ENCODE measurements at places on chromosomes 1 and 21.

DNA sequence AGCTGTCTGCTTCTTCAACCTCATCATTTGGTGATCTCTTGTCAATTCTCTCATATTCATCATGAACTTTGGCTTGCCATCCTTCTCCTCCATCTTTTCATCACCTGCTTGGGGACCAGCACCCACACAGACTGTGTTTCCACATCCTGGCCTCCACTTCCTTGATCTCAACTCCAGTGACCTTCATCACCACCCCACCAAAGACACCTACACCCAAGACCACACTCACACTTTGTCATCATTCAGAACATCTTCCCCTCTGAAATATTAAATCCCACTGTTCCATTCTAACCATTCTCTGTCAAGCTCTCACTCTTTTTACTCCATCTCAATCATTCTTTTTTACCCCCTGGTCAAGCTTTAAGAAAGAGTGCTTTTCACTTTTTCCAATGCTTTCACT, 115.5 kb upstream of the VAV3 start:
- DNase-seq: no peak

DNA sequence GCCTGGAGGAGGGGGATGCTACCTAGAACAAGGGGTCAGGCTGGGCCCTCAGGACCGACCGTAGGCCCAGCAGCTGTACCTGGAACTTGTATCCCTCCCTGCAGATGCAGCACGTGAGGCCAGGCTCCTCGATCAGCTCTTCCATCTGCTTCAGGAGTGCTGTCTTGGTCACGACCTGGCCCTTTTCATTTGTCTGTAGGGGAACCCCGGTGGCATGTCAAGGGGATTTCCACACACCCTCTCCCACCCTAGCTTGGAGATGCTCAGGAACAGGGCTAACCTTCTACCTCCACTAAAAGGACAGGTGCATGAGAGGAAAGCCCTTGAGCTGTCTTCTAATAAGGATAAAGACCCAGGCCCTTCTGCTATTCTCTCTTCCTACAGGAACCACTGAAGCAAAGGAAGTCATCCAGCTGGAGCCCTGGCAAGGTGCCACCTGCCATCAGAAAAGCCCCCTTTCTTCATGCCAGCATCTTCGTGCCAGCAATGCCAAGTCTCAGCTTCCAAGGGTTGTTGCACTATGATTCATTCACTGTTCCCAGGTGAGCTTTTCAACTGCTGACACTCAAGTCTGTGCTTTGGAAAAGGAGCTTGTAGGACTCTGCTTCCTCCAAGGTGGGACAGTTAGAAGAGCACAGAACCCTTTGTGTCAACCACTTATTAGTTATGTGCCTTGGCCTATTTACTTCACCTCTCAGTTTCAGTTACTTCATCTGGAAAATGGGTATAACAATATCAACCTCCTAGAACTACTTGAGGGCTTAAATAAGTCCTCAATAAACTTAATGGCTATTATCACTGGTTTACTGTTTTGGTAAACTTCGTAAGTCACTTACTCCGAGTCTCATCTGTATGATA, 122.1 kb downstream of the UBR4 start:
- no peak for DNase-seq

GRCh38 chr1:15683345-15684039, 628 bp upstream of the PLEKHM2 start:
- no peak for DNase-seq

GRCh38 chr21:17501107-17502006, 11.5 kb upstream of the CXADR start:
- no peak for DNase-seq

DNA sequence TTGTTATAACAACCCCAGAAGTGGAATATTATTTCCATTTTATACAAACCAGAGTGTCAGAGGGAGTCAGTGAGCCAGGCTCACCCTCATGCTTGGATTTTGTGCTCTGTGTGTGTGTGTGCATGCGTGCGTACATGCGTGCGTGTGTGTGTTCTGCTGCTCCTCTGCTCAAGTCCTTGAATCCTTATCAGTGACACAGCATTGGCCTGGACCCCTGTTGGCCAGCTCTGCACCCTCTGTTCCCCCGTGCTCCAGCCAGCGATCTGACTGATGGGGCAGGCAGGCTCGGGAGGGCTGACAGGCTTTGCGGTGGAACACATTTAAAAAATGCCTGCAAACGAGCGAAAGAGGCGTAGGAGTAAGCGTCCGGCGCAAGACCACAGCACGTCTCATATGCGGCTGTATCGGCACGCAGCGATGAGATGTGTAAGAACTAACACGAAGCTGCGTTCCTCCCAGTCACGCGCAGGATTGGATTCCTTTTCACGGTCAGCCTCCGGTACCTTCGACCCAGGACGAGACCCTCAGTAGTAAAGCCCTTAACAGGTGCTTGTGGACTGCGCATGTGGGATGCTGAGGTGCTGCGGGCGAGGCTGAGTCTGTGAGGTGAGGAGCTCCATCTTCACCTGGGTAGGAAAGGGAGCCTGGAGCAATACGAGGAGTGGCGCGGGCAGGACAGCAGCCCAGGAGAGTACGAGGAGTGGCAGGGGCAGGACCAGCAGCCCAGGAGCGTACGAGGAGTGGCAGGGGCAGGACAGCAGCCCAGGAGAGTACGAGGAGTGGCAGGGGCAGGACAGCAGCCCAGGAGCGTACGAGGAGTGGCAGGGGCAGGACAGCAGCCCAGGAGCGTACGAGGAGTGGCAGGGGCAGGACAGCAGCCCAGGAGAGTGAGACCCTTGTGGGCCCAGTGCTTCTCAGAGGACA, 130.9 kb downstream of the GALNT2 start:
- no peak for DNase-seq

GRCh38 chr1:23562137-23562876, 3.0 kb upstream of the ID3 start:
- DNase-seq: peak; percentile 98

- peak; percentile 38 for DNase-seq
Measured at GRCh38 chr1:172833954-172834353, 175.1 kb downstream of the FASLG start.

GRCh38 chr1:119254067-119254720, 113.7 kb upstream of the WARS2 start:
- DNase-seq: peak; percentile 23

DNA sequence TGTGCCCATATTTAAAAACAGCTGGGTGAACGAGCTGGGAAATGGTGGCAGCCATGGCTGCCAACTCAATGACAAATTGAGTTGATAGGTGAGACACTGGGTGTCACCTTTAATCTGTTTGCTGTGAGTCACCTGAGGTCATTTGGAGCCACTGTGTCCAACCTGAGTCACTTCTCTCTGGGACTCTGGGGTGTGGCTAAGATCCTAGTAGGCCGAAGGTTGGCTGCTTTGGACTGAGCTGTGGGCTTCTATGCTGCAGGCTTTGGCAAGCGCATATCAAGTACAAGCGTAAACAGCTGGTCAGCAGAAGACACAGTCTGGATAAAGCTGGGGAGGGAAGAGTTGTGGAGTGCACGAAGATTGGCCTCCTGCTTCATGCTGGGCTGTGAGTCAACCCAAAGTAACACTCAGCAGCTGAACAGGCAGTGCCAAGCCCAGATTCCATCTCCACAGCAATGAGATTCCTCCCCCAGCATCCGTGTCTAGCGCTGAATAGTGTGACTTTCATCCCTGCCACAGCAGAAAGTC, 24.0 kb downstream of the TEX35 start:
- peak; percentile 99 for DNase-seq

DNA sequence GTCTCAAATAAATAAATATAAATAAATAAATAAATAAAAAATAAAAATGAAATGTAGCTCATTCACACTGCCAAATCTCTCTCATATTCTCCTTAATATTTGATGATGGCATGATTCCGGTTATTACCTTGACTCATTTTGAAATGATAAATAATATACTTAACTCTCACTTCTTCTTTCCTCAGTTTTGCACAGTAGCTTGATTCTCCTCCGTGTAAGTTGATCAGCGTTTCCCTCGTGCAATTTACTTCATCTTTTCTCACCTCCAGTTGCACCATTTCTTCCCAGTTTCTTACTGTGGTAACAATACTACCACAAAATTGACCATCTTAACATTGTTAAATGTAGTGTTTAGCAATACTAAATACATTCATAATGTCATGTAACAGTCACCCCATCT, 111.6 kb downstream of the RIPK4 start:
- DNase-seq: no peak

GRCh38 chr1:44315521-44315920, 39.5 kb downstream of the ERI3 start:
- DNase-seq: no peak

DNA sequence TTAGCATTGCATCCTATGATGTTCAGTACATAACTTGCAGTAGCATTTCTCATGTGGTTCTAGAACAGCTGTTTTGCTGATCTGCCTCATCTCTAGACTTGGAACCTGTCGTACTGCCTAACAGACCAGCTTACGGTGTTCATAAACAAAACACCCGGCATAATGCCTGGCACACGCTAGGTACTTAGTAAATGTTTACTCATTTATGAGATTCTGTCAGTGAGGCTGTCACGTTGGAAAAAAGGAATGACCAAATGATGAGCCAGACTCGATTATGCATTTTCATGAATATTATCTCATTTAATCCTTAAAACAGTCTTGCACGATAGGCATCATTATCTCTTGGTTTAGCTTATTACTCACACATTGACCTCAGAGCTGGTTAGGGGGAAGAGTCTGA, 46.4 kb downstream of the CACHD1 start:
- peak; percentile 38 for DNase-seq

- no peak for DNase-seq
Measured at GRCh38 chr1:226569879-226570547, 21.4 kb downstream of the STUM start.

GRCh38 chr1:161799792-161800191, 33.7 kb downstream of the ATF6 start:
- no peak for DNase-seq

DNA sequence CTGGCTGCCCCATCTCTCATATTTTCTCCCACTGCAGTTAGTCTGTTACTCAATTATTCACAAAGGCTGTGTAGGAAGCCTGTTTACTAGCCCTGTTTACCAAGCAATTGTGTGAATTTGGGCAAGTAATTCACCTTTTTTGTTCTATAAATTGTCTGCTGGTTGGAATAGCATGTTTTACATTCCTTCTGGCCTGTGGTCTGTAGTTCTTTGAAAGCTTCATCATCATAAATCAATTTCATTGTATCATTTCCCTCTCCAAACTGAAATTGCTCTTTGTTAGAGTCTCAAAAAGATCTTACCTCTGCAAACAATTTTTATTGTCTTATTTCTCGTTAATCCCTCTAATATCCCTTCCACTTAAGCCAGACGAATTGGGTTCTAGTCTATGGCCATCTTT, 1059.5 kb upstream of the ADGRL4 start:
- DNase-seq: no peak

DNA sequence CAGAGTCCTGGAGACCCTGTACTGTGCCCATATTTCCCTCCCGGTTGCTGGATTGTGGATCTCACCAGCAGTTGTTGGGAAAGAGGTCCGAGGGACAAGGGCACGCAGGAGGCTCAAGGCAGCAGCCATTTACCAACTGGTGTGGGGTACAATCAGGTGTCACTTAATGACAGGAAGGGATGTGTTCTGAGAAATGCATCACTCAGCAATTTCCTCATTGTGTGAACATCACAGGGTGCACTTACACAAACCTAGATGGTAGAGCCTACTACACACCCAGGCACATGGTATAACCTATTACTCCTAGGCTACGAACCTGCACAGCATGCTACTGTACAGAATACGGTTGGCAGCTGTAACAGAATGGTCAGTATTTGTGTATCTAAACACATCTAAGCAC, 20.7 kb downstream of the SLC44A3 start:
- DNase-seq: no peak

DNA sequence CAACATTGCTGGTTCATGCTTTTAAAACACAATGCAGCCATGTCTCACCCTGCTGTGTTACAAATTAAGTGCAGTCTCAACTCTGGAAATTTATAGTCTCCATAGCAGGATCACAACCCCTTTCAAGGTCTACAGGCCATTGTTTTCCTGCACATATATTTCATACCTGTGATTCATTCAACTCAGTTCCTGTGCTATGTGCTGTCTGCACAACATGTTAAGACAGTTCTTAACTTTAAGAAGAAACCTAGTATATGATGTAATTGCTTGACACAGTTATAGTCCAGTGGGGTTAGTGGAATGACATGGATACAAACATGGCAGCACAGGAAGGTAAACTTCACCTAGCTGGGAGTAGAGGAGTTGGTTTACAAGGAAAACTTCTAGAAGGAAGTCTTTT, 106.4 kb downstream of the IFI44 start:
- DNase-seq: no peak

- DNase-seq: peak; percentile 65
Measured at GRCh38 chr1:87325982-87326738, 2.5 kb upstream of the LMO4 start.

DNA sequence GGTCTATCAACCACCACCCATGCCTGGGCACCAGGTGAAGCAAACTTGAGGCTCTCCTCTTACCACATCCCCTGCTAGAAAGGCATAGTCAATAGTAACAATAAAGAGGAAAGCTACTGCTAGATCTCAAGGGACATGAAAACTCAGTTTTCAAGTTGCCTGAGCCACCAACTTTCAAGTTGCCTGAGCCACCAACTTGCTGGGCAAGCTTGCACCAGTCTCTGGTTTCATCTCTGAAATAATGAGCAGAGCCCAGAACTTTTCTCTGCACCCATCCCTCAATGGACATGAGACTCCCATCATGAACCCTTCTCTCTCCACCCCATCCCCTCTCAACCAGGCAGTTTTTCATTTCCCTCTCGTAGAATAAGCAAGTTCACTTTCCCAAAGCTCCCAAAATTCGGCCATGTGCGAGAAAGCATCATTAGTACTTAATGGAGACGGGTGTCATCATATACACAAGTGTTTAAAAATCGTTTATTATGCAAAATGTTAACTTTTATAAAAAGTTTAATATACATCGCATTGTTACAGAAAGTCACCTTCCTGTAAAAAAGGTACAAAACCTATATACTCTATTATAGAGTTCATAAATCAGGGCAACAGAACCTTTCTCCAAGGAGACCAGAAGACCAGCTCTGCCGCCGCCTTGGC, 1.7 kb downstream of the ID3 start:
- DNase-seq: no peak

DNA sequence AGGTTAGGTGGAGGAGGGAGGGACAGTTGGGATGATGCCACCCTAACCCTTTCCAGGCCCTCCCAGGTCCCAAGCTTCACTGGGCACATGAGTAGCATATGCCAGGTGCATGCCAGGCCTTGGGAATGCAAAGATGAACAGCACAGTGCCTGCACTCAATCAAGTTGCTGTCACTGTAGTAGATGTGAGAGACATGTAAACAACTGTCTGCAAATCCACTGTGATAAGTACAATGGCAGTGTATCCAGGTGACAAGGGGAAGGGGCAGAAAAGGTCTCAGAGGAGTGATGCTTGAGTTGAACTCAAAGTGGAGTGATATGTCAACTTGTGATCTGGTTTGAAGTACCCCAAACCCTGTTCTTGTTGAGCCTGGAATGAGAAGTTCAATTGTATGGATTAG, 49.5 kb upstream of the LRRN2 start:
- no peak for DNase-seq

DNA sequence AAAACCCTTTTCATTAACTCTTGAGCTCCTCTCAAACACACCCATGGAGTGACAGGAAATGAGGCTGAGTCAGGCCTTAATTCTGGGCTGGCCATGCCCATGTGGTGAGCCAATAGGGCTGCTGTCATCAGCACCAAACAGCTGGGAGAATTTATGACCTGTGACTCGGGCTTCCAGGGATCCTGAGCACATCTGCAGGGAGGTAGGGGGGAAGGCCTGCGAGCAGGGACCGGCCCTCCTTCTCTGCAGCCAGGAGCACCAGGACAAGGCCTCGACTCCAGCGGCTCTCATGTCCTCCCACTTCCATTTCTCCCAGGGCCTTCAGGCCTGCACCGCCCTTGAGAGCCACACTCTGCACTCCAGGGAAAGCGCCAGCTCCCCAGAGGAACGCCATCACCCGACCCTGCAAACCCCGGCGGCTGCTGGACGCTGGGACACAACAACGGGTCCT, 14.6 kb downstream of the RIPK4 start:
- DNase-seq: peak; percentile 92

Data from fibroblast of mammary gland (primary cell).